ENCODE measurements at places on chromosomes 6 and 20.

DNA sequence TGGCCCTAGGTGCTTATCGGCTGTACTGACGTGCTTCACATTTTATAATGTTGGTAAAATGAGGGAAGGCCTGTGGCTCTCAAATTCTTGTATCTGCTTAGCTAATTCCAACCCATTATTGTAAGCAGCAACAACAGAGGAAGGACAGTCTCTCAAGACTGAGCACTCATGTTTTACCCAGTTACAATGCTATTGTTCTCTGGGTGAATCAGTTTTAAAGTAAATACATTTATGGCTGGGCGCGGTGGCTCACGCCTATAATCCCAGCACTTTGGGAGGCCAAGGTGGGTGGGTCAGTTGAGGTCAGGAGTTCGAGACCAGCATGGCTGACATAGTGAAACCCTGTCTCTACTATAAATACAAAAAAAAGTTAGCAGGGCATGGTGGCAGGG is 194.6 kb downstream of the PRKN start:
- DNase-seq = no peak

- DNase-seq = no peak
Measured at GRCh38 chr6:16229700-16230099, 8.7 kb upstream of the GMPR start.

- DNase-seq = no peak
Measured at GRCh38 chr6:1868561-1869261, 259.0 kb downstream of the FOXC1 start.

- no peak for DNase-seq
Measured at GRCh38 chr20:2748551-2749342, 51.7 kb downstream of the CPXM1 start.

- no peak for DNase-seq
Measured at GRCh38 chr6:85470023-85470410, 20.1 kb downstream of the NT5E start.

- no peak for DNase-seq
Measured at GRCh38 chr6:80304014-80304413, 197.5 kb downstream of the BCKDHB start.

- DNase-seq = no peak
Measured at GRCh38 chr6:143843677-143843999, 500 bp downstream of the LTV1 start.

DNA sequence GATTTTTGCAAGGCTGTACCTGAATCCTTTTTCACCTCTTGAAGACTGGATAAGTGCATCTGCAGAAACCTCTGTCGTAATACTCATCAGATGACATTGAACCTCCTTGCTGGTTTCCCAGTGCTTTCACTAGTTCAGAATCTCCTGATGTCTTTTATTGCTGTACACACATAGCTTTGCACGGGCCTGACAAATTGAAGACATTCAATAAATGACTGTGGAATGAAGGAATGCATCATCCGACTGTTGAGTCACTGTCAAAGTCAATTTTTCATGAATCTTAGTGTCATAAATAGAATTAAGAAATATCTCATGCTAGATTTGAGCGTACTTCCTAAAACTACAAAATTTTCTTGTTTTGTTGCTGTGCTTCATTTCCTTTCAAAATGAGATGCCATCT is 598.2 kb upstream of the MAP3K7 start:
- DNase-seq = no peak

- no peak for DNase-seq
Measured at GRCh38 chr6:11042750-11043377, 1.2 kb downstream of the ELOVL2 start.

- no peak for DNase-seq
Measured at GRCh38 chr20:24619212-24619611, 149.8 kb downstream of the SYNDIG1 start.

DNA sequence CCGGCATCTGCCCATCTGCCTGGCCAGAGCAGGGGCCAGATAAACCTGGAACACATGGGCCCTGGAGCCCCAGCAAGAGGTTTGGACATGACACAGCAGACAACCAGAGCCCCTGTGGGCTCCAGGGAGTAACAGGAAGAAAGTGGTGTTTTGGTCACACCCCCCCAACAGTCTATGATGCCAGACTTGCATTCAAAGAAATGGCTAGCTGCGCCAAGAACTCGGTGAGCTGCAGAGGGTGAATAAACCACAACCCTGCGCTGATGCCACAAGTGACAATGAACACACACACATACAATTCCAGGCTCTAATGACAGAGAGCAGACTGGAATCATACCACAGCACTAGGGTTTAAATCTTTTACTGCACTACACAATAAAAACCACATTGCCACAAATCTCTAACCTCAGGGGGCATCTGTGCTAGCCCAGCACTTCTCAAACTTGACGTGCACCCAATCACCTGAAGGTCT is 34.0 kb downstream of the TRERF1 start:
- no peak for DNase-seq

Data from forelimb muscle (tissue), 1 donor.